Activated CD8-positive, alpha-beta memory T cell treated with anti-CD3 and anti-CD28 coated beads, Interleukin-2, amount 50 U/mL, for 48 hours (primary cell): ENCODE measurements at places on chromosomes 1 and 21.

- peak; percentile 46 for DNase-seq
Observed at GRCh38 chr1:31576201-31576669, at the start of gene TINAGL1. Gene TINAGL1, plus strand, starts transcription at chr1:31576515. Its CDS starts 634 bp downstream, at chr1:31577149.

- no peak for DNase-seq
Observed at GRCh38 chr21:42651515-42652401, 1.7 kb upstream of the PDE9A start.

DNA sequence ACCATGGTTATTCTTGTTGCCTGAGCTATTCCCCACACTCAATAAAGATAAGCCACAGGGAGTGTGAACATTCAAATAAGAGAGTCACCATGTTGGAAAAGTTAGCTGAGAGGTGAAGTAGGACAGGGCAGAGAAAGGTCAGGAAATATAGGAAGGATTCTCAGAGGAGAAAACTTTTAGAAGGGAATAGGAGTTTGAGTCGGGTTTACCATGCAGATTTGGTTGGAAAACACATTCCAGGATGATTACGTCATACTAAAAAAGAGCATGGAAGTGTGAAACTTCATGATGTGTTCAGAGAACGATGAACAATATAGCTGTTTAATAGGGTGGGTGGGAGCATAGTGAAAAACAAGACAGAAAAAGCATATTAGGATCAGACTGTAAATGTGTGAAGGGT, 1125.3 kb upstream of the ADGRL2 start:
- DNase-seq = no peak

DNA sequence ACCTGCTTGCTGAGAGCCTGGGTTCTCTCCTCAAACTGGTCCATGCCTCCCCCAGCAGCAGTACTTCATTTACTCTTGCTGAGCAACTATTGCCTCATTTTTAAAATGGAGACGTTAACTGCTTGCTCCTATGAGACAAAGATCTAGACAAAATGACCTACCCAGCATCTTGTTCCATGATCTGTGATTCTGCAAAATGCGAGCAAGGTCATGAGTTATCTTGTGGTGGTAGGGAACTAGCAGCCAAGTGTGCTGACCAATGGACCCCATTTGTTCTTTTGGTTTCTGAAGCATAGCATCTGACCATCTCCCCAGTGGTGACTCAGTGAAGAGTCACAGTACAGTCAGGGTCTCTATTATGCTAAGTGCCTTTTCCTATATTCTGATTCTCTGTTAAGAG, 40.4 kb downstream of the TBX15 start:
- no peak for DNase-seq

DNA sequence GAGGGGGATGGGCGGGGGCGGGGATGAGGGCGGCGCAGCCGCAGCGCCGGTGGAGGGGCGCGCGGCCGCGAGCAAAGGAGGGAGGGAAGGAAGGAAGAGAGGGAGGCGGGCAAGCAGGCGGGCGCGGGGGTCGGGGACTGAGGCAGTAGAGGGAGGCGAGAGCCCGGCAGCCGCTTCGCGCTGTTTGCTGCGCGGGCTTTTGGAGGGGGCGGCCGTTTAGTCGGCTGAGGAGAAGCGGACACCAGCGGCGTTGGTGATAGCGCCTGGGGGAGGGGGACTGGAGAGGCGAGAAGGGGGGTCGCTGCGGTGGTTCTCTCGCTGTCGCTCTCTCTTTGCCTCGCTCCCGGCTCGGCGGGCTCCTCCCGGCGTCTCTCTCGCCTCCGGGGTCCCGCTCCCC, at the start of gene HS2ST1:
HS2ST1 (plus strand) TSS at position 35 of the 397 bp plus-strand sequence.
- DNase-seq = no peak

DNA sequence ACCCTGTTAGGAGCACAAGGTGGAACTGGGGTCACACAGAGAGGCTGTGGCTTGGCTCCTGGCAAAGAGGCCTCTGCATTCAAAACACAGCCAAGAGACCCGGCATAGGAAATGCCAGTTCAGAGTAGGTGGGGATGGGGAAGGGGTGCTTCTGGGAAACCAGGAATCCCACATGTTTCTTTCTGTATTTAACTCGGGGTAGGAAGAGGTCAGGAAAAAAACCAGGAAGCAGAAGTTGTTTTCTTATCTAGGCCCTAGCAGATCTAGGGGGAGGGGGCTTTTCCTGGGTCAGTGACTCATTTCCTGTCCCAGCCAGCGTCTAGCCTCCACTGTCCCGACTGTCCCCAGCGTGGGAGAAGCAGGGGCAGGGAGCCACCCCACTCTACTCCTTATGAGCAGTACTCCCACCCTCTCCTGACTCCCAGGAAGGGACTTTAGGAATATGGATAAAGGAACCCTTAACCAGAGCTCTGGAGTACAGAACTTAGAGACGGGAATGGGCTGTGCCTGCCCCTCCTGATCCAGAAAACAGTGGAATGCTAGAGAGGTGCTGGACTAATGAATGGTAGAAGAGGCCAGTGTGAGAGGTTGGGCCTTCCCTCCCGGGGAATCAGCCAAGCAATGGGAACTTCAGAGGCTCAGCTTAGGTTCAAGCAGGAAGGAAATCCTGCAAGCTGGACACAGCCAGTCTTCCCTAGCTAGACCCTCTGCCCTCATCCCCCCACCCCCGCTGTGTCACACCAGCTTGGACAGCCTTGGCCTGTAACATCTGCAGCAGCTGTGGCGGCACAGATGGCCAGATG, 5.7 kb downstream of the FHL3 start:
- no peak for DNase-seq

DNA sequence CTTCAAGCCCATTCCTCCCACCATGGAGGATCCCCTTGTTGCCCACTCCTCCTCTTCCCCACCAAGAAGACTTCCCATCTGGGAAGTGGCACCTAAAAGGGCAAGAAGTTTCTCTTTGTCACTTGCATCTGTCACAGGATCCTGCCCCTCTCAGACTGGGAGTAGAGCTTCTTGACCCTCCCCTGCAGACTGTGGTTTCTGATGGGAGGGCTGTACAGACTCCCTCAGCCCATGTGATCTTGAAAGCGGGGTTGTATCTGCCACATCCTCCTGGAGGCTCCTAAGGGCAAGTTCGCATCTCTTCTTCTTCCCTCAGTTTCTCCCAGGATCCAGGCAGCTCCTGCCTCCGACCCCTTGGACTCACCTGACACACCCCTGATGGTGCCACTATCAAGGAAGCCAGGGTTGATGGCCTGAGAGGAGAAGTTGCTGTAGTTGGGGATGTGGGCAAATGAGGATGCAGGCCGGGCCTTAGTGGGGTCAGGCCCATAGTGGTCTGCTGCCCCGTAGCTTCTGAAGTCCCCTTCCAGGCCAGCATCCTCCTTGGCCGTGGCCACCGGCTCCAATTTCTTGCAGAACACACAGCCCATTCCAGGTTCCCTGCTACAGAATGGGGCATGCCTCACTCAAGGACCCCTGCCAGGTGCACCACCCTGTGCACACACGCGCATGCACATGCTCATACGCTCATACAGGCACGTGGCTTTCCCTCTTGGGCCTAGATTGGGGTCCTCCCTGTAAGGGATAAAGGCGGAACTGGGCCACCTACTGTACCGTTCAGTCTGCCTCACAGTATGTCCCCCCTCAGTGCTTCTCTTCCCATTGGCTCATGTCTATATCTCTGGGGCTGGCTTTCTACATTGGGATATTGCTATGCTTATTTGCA, 11.4 kb downstream of the FGR start:
- DNase-seq = no peak

GRCh38 chr1:229509576-229509975, 1.4 kb upstream of the NUP133 start:
- no peak for DNase-seq

GRCh38 chr1:220336391-220337031, 64.3 kb upstream of the RAB3GAP2 start:
- DNase-seq = no peak

GRCh38 chr1:94325377-94326302, 88.3 kb upstream of the ARHGAP29 start:
- no peak for DNase-seq

DNA sequence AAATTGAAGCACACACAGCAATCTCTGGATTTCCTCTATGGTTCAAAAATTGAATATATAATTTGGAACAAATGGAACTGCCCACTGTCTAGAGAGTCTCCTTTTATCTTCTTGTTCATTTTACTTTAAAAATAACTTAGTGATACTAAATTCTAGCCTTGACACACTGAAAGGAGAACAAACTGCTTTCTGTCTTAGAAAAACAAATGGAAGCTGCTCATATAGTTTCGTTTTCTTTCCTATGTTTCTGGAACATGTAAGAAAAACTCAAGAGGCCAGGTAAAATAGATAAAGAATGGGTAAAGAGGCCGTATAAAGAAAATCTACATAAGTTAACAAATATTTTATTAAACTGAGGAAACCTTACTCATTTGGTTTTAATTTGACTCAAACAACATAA, 332.7 kb downstream of the NEGR1 start:
- no peak for DNase-seq

- DNase-seq = peak; percentile 38
Observed at GRCh38 chr21:45258466-45258865, 29.2 kb downstream of the POFUT2 start.

- no peak for DNase-seq
Observed at GRCh38 chr1:207925210-207925609, 14.3 kb upstream of the CD34 start.

- no peak for DNase-seq
Observed at GRCh38 chr1:119324198-119324597, 44.4 kb upstream of the HAO2 start.

- no peak for DNase-seq
Observed at GRCh38 chr21:33794596-33794995, 121.0 kb downstream of the ATP5PO start.

DNA sequence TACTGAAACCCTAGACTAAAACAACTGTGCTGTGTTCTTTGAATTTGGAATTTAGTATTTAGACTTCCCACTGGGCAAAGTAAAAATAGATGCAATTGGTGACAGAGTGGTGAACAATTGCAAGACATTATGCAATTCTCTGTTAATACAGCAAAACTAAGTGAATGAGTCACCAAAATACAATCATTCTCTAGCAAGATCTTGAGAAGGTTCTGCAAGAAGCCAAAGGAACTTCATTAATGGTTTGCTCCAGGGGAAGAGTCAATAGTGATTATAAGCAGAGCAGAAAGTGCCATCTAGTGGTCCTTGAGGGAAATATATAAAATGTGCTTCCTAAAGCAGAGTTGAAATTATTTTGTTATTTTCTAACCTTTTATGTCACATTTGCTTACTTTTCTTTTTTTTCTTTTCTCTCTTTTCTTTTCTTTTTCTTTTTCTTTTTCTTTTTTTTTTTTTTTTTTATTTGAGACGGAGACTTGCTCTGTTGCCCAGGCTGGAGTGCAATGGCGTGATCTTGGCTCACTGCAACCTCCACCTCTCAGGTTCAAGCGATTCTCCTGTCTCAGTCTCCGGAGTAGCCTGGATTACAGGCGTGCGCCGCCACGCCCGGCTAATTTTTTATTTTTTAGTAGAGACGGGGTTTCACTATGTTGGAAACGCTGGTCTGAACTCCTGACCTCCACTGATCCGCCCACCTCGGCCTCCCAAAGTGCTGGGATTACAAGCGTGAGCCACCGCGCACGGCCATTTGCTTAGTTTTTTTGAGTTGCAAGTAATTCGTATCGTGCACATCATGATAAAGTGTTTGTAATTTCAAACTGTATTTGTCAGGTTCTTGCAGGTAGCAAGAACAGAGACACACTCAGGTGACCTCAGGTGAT, 99.2 kb downstream of the CTH start:
- DNase-seq = no peak

GRCh38 chr21:39523399-39523798, 71.6 kb downstream of the SH3BGR start:
- no peak for DNase-seq

GRCh38 chr1:200381256-200381984, 28.4 kb downstream of the ZNF281 start:
- DNase-seq = no peak

- DNase-seq = no peak
Observed at GRCh38 chr1:231192620-231193163, 30.8 kb downstream of the TRIM67 start.

DNA sequence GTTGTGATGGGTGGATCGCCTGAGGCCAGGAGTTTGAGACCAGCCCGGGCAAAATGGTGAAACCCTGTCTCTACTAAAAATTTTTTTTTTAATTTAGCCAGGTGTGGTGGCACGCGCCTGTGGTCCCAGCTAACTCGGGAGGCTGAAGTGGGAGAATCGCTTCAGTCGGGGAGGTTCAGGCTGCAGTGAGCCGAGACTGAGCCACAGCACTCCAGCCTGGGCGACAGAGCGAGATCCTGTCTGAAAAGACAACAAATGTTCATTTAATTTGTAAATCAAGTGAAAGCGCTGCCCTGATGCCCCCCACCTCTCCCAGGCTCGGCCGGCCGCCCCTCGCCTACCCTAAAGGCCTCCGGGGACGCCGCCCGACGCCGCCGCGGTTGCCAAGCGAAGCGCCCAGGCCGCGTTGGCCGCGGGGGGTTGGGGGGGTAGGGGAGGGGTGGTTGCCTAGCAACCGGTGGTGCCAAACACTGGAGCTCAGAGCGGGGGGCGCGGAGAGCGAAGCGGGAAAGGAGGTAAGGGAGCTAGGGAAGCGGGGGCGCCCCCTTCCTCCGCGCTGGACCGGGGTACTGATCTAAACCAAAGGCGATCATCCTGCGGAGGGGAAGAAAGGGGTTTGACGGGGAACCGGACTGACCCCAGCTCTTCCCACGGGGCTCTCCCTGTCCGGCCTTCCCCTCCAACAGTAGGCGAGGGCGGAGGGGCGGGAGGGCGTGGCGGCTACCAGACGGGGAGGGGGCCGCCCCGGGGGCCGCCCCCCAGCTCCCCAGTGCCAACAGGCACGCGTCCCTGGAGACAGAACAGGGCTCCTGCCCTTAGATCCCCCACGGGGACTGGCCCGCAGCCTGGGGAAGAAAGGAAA, at the start of gene TEKT2:
TEKT2 (plus strand) TSS at position 460 of the 862 bp plus-strand sequence. CDS start 828 bp downstream, outside the sequence.
- peak; percentile 59 for DNase-seq

GRCh38 chr1:22224631-22225030, 81.7 kb upstream of the WNT4 start:
- no peak for DNase-seq

DNA sequence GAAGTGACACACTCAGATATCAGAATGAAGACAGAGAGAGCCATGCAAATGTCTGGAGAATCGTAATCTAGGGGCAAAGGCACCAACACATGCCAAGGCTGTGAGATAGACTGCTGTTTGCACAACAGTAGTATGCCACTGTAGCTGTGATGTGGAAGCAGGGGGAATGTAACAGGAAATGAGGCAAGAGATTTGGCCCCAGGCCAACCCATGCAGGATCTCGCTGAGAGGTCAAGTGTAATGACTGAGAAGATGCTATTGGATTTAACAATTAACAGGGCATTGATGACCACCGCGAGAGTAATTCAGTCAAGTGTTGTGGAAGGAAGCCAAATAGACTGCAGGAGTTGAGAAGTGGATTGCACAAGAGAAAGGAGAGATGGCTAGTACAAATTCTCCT, 107.3 kb upstream of the ST6GALNAC5 start:
- no peak for DNase-seq
